ENCODE measurements at places on chromosomes 7 and 10.

DNA sequence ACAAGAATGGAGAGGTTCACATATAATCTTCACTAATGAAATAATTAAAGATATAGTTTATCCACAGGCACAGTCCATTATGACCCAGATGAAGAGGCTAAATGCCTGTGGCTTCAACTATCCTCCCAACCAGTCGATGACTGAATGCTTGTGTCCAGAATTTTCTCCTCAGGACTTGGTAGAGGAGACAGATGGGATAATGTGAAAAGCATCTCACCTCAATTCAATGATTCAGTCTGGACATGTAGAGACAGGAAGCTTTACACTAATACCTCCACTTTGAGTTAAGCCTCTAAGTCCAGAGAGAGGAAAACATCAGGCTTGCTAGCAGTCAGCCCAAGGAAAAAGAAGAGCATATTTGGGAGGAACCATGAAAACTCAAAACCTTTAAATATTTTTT lies 59.1 kb upstream of the COL1A2 start:
- DNase-seq, result no peak

DNA sequence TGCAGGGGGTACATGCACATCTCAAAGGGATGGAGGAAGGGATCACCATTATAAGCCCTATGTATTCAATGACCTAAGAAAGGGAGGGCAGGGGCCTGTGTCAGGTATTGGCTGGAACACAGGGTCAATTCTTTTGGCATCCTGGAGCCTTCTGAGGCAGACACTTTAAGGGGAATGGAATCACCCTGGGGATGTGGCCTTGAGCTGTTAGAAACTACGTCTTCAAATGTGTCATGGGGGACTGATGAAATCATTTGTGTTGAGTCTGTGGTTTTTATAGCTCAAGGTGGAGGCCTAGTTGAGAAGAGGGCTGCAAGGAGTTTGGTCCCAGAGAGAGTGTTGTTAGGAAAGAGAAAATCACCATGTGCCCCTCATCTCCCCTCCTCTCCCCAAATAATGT lies 206.1 kb upstream of the CELF2 start:
- DNase-seq, result no peak

DNA sequence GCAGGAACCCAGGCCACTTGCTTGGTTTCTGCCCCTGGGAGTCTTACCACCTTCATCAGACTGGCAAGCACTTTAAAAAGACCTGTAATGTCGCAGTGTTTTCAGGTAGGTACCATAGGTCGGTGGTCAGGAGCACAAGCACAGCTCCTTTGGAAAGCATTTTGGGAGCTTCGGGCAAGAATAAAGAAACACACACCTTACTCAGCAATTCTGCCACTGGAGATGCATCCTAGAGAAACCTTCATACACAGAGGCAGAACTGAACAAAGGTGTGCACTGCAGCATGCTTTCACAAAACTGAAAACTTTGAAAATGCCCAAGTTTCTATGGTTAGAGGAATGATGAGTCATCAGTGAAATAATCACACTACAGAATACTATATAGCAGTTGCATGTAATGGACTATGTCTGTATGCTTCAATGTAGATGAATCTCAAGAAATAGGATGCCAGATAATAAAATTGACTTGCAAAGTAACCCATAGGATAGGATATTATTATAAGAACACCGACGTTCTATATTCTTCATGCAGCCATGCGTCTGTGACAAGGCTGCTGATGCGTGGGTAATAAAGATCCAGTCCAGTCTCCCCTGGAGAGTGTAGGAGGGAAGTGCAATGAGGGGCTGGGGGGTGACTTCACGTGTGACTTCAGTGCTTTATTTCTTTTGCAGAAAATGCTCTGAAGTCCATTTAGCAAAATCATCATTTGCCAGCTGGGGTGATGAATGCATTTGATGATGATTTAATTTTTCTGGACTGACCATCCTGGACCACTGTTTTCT lies 309.5 kb downstream of the WDR37 start:
- DNase-seq, result no peak

- DNase-seq, result no peak
These were observed 39.2 kb upstream of the LRRC17 start for GRCh38 chr7:102873470-102874165.

- DNase-seq, result no peak
These were observed 105.4 kb upstream of the BTBD16 start for GRCh38 chr10:122165484-122166276.

DNA sequence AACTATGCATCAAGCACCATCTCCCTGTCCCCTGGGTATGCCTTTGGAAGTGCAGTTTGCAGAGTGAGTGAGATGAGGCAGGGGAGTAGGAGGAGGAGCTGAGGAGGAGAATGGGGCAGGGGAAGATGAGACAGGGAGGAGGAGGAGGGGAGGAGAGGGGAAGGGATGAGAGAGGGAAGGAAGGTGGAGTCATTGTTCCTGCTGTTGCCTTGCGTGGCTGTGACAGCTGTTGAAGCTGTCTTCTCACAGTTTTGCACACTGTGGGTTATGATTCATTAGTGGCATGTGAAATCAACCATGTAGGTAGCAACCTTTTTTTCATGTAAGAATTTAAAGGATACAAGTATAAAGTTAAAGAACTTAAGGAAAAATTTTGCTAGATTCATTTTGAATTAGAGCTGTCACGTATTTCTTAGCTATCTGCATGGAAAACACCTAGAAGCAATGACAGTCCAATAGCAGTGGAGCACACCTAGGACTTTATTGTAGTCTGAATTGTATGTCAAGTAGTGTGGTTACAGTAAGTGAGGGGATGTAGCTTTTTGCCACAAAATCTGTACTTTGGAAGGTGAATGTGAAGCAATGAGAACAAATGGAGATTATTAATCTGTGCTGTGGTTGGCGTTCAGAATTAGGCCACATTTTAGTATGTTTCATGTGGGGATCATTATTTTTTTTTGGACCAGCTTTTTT lies 21.7 kb downstream of the CCM2 start:
- DNase-seq, result no peak

DNA sequence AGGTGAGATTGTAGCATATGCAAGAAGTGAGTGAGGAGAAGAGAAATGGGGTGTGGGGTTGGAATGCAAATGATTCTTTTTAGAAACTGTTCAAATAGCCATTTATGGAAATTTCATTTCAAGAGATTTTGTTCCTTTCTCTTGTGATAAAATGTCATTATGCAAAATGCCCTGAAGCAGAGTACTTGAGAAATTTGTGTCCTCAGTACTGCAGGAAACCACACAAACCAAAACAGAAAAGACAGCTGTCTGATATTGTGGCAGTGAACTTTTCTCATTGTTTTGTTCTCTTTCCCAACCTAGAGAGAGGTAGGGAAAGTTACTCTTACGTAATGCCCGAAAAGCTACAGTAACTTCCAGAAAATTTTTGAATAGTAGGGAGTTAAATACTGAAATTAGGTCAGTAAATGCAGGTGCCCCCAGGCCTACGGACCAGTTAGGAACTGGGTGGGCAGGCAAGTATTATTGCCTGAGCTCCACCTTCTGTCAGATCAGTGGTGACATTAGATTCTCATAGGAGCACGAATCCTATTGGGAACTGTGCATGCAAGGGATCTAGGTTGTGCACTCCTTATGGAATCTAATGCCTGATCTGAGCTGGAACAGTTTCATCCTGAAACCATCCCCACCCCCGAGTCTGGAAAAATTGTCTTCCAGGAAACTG lies 34.0 kb downstream of the DLD start:
- DNase-seq, result no peak

DNA sequence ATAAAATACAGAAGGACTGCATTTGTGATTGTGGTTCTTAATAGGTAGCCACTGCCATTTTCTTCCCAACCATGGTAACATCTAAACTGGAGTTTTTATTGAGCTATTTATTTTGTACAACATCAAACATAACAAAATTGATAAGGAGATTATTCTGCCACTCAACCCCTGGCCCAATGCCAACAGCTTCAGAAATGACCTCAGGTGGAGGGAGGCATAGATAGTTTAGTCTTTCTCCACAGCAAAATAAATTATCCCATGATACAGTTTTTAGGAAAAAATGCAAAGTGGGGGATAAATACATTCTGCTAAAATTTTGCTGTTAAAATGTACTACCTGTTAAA lies 57.6 kb downstream of the LRRTM3 start:
- no peak for DNase-seq

- DNase-seq, result no peak
These were observed 139.8 kb upstream of the TNS3 start for GRCh38 chr7:47721670-47722069.

GRCh38 chr7:88396295-88396947 lies 89.7 kb upstream of the STEAP4 start:
- no peak for DNase-seq

GRCh38 chr10:29563420-29564035 lies 71.2 kb downstream of the SVIL start:
- DNase-seq, result no peak

DNA sequence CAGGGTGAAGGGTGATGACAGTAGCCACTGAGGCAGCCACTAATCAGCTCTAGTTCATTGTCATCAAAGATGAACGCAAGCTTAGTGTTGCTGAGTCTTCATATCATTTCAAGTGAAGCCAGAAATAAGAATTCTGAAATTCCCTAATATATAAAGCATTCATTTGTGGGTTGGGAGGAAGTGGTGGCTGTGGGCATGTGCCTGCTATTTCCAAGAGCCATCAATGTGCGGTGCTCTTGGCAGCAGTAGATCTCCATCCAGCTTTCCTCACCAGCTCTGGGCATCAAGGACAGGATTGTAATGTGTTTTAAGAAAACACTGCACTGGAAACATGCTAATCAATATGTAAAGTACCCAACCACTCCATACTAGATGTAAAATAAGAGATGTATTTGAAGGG lies 202.5 kb upstream of the AHR start:
- no peak for DNase-seq

- no peak for DNase-seq
These were observed 135.1 kb upstream of the NPS start for GRCh38 chr10:127414024-127414423.

DNA sequence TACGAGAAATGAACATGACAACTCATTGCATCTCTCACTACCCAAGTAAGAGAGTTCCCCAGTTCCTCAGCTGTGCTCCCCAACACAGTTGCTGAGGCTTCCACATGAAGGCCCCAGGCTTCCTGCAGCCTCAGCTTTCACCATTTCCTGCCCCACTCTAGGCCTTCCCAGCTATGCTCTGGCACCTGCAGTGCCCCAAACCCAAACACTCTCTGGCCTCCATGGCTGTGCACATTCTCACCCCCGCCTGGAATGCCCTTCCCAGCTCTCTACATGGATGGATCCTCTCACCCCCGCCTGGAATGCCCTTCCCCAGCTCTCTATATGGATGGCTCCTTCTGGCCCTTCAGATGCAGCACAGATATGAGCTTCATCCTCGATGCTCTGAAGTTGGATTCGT lies 61.3 kb downstream of the KIAA1549 start:
- DNase-seq, result no peak

- no peak for DNase-seq
These were observed 400.3 kb upstream of the ADARB2 start for GRCh38 chr10:2137549-2138174.

DNA sequence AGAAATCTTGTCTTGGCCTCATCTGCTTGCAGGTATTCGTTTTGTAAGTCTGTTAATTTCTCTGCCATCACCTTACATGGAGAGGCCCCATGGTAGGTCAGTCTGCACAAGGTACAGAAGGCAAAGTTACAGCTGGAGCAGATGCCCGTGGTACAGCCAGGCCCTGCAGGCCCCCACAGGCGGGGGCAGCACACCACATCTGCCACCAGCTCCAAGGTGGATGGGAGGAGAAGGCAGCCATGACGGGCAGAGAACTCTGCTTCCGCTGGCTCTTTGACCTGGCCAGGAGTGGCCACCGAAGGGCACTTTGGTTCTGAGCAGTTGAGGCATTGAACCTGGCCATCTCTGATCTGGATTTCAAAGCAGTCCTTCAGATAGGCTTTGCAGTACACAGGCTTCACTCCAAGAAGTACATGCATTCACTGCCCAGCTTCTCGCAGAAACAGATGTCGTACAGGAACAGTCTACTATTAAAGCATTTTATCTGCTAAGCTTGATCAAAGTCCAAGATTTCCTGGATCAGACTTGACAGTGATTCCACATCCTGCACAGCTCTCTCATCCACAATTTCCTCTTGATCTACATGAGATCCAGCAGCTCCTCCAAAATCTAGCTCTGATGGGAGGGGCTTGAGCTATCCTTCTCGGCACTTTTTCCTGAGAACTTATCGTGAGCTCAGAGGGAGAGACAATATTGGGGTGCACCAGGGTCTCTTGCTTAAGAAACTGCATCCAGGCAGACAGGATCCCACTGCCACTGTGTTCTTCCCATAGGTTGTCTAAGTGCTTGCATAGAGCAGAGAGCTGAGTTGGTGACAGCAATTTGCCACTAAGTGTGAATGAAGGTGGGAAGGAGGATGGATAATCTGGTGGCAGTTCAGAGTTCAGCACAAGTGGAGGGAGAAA lies 120.7 kb downstream of the TRRAP start:
- no peak for DNase-seq

- no peak for DNase-seq
These were observed 127.0 kb downstream of the PTPRN2 start for GRCh38 chr7:158460665-158461064.

DNA sequence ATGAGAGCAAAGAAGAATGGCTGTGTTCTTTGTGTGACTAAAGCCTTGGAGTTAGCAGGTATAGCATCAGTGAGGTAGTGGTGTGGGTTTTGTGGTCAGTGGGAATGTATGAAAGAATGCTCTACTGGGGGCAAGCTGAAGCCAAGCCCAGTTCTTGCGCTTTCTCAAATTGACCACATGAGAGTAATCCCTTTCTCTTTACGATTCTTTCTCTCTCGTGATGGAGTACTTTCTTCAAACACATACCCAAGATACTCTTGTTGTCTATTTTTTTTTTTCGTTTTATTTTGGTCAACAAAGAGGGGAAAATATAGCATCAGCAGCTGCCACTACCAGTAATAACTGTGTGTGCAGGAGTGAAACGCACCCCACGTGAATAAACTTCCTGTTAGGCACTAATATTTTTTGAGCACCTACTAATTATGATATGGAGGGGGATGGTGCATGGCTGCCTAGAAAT lies 8.4 kb upstream of the PANK1 start:
- DNase-seq, result no peak

GRCh38 chr7:31939076-31939475 lies 131.1 kb downstream of the PDE1C start:
- no peak for DNase-seq

GRCh38 chr10:3584926-3585784 lies 199.9 kb downstream of the KLF6 start:
- no peak for DNase-seq

GRCh38 chr10:129849452-129849750 lies 114.7 kb downstream of the EBF3 start:
- DNase-seq, result no peak

- DNase-seq, result no peak
These were observed 70.8 kb upstream of the CDCA7L start for GRCh38 chr7:22016507-22016906.

GRCh38 chr7:127741764-127742375 lies 89.9 kb downstream of the SND1 start:
- no peak for DNase-seq

DNA sequence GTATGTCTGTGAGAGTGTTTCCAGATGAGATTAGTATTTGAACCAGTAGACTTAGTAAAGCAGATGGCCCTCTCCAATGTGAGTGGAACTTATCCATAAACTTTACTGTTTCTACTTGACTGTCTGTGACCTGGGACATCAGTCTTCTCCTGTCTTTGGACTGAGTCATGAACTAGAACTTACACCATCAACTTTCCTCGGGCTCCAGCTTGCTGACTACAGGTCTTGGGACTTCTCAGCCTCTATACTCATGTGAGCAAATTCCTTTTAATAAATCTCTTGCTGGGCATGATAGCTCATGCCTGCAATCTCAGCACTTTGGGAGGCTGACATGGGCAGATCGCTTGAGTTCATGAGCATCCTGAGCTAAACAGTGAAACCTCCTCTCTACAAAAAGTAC lies 25.7 kb upstream of the WAPL start:
- DNase-seq, result no peak
